OCI-M1 (cell line): ENCODE measurements at places on chromosomes 4 and X.

DNA sequence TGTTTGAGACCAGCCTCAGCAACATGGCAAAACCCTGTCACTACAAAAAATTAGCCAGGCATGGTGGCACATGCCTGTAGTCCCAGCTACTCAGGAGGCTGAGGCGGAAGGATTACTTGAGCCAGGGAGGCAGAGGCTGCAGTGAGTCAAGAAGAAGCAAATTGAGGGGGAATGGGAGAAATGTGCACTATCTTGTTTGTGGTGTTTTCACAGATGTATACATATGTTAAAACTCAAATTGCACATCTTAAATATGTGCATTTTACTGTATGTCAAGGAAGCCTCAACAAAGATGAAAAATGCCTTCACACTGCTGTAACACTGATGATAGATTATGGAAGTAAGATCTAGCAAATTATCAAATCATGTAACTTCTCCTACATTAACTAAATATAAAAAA, 44.3 kb downstream of the THOC2 start:
- no peak for DNase-seq

DNA sequence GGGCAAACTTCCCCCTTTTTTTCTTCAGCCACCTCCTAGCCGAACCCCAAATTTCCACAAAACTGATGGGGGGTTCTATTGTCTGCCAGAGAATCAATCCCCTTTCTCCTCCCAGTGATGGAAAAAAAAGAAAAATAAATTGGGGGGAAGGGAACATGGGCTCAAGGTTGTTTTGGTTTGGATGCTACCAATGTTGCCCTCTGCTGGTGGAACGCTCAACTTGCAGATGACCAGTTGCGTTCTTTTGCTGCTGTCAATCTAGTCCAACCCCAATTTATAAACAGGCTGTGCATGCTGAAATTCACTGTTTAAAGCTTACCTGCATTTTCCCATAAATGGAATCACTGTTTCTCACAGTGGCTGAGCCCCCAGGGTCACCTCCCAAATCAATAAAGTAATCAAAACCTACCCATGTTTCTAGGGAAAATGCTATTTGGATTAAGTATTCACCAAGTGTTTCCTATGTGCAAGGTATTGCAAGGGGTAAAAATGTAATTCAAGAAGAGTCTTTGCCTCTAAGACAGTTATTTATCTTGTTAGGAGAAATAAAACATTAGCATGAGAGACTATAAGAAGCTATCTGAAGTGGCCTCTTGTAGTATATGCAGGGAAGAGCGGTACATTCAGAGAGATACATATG, 116.7 kb upstream of the TMEM164 start:
- DNase-seq, result peak; percentile 73

GRCh38 chr4:88522702-88523324, 763 bp downstream of the PYURF start:
- peak; percentile 85 for DNase-seq

DNA sequence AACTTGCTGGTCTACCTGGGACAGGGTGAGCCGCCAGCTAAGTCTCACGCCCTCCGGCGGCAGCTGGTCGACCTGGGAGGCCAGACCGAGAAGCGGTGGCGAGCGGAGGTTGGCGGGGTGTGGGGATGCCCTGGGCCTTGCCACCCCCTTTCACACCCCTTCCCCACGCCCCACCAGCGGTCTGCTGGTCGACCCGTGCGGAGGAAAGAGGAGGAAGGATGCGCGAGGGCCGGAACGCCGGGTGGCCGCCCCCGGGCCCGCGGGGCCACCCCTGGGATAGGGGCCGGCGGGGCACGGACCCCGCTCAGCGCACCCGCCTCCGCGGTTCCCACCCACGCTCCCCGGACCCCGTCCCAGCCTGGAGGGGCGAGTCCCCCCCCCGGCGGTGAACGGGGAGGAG, 28.3 kb upstream of the DCAF12L1 start:
- DNase-seq, result no peak

DNA sequence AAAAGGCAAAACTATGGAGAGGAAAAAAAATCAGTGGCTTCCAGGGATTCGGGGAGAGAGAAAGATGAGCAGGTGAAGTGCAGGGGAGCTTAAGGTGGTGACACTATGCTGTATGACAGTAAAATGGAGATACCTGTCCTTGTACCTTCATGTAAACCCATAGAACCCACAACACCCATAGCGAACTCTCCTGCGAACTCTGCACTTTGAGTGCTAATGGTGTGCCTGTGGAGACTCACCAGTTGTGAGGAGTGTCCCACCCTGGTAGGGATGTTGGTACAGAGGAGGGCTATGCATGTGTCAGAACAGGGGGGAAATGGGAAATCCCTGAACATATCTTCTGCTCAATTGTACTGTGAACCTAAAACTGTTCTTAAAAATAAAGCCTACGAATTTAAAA, 42.8 kb downstream of the HMX1 start:
- no peak for DNase-seq

GRCh38 chr4:87086143-87086805, 134.1 kb downstream of the KLHL8 start:
- DNase-seq, result no peak
